Stimulated activated naive CD8-positive, alpha-beta T cell treated with anti-CD3 and anti-CD28 coated beads, Interleukin-15, amount 100 ng/mL, for 72 hours (primary cell): ENCODE measurements at places on chromosomes 7 and 10.
A peak's percentile ranks its signal among the peaks of the same experiment; 100 is the strongest.

DNA sequence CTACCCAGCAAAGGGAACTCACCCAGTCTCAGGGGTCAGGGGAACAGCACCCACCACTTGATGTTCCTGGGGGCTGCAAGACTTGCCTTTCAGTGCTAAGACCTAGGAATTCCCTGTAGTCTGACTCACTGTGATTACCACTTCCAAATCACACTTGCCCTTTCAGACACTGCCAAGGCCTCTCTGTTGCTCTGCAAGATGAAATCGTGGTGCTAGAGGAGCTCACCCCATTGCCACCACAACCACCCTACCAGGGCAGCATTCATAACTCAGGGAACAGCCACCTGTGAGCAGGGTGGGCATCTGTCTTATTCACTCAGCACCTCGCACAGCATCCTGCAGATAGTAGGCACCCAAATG lies 36.5 kb downstream of the XPNPEP1 start:
- DNase-seq: no peak

DNA sequence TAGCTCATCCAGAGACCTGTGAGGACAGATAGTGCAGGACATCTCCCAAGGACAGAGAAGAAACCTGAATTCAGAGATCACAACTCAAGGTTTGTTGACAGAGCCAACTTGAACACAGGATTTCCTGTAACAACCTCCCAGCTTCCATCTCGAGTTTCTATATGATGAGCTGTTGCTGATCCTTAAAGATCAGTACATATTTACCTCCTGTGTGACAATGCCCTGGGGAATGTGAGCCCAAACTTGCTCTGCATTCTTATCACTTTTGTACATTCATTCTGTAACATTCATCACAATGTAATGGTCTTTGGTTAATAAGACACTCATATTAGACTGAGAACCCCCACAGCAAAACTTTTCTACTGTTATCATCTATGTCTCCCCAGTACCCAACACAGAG lies 468.6 kb downstream of the XPNPEP1 start:
- no peak for DNase-seq

- DNase-seq: no peak
These were observed 29.3 kb downstream of the CCNJ start for GRCh38 chr10:96072674-96073073.

- peak; percentile 47 for DNase-seq
These were observed 16.4 kb upstream of the RUFY2 start for GRCh38 chr10:68423522-68423921.

DNA sequence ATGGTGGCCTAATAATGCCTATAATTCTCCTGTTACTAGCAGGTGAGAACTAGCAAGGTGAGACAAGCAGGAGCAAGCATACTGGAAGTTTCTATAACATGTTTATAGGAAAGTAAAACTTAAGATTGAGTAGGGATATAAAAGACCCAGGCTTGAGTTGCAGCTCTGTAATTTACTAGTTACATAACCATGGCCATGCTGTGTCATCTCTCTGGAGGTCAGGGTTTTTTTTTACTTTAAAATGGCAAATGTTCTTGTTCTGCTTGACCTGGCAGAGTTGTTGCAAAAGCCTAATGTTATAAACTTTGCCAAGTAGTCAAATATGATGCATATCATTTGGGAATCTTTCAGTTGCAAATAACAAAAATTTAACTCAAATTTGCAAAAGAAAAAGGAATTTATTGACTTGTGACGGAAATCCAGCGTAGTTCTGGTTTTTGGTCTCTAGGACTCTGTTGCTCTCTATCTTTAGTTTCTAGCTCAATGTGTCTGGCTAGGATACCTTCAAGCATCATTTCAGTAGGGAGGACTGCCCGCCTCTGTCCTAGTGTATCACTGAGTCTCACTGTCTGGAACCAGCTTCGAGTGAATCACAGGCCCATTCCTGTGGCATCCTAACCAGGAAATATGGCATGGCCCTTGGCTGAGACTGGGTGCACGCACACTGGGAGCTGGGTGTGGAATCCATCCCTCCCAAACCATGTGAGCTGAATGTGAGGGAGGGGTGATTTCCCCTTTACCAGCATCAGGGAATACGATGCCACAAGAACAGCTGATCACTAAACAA lies 67.9 kb downstream of the ADAM22 start:
- no peak for DNase-seq

- no peak for DNase-seq
These were observed 17.9 kb upstream of the DDX21 start for GRCh38 chr10:68938117-68938516.

- DNase-seq: no peak
These were observed 273.1 kb upstream of the NEBL start for GRCh38 chr10:21170216-21170615.

DNA sequence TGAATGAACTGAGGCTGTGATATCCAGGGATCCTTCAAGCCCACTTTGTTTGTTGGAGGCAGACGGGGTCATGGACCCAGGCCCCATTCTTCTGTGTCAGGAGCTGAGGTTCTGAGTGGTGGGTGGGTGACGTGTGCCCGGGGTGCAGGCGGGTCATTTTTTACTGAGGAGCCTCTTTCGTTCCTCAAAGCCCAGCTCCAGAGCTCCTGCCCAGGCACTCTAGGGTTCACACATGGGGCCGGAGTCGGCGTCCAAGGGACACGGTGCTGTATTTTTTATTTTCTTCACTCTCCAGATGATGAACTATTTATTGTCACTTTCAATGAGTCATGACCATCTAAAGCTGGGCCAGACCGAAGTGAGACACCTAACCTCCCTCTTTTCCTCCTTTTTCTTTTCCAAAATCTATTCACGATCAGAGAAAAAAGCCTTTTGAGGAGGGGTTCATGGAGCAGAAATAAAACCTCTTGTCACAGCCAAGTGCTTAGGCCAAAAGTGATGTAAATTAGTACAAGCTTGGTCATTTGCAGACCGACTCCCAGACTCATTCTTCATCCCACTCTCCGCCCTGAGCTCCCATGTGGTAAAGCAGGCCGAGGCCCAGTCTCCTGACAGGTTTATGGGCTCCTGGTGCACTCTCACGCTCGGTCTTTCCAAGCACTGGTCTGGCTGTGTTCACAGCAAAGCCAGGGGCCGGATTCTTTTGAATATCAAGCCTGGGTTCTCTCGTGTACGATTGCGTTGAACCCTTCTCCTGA lies 41.4 kb upstream of the PITRM1 start:
- DNase-seq: no peak

DNA sequence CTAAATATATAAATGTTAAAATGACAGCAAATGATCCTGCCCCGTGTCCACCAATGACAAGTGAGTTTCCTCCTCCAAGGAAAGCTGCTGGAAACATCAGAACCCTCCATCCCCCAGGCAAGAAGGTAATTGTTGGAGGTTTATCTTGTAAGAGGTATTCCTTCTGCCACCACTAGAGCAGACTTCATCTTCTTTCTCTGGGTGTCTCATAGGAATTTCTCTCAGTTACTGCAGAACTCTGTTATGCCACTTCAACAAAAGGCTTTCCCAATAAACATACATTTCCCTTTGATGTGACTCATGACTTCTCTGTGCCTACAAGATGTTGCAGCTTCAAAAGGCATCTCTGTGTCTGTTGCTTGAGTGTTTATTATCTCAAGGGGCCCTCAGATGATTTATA lies 279.1 kb downstream of the BMPER start:
- DNase-seq: no peak
